Muscle of back (tissue), 13 donors: ENCODE measurements at places on chromosomes 11 and 22. TPM values are rescaled to one million over a fixed set of nuclear protein-coding genes. Genes with fewer than 3 reads are reported as not detected.

Gene PTGDR2
- polyA plus RNA-seq: 1.0 TPM

Gene TMPRSS4
- polyA plus RNA-seq: 0.11 TPM

Gene CRYBB2
- not detected for polyA plus RNA-seq

Gene DTX4
- 17.6 TPM for polyA plus RNA-seq

Gene JAML
- polyA plus RNA-seq: 3.1 TPM

Gene BRSK2
- 2.2 TPM for polyA plus RNA-seq

Gene SVIP
- 8.9 TPM for polyA plus RNA-seq

Gene CREB3L1
- polyA plus RNA-seq: 48.6 TPM
